ENCODE measurements at places on chromosomes 7 and 10.

DNA sequence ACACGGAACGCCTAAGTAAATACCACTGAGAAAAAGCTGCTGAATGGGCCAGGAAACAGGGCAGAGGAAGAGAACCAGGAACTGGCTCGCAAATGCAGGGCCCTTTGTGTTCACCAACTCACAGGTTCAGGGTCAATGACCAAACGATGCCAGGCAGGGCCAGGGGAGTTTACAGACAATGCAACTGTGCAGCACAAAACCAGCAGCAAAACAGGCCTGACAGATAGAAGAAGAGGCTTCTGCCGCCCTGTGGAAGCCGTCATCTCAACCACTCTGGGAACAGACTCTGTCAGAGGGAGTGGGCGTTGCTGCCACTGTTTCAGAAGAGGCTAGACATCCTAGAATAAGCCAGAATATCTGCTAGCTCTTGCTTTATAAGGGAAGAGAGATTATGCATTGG is 117.9 kb downstream of the KMT2E start:
- DNase-seq, result no peak

- no peak for DNase-seq
Observed at GRCh38 chr10:29648114-29648982, 13.6 kb upstream of the SVIL start.

DNA sequence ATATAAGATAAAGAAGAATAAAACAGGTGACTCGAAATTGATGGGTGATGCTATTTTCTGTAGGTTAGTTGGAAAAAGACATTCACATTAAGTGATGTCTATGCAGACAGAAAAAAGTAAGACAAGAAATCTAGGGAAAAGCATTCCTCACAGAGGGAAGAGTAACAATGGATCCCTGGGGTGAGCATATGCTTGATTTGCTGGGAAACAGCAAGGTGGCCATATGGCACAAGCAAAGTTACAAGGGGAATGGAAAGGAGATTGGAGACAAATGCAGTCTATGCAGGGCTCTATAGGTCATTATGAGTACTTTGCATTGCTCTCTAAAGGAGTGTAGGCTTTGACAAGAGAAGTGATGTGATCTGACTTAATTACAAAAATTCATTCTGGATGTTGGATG is 90.9 kb upstream of the ZNF804B start:
- DNase-seq, result no peak

DNA sequence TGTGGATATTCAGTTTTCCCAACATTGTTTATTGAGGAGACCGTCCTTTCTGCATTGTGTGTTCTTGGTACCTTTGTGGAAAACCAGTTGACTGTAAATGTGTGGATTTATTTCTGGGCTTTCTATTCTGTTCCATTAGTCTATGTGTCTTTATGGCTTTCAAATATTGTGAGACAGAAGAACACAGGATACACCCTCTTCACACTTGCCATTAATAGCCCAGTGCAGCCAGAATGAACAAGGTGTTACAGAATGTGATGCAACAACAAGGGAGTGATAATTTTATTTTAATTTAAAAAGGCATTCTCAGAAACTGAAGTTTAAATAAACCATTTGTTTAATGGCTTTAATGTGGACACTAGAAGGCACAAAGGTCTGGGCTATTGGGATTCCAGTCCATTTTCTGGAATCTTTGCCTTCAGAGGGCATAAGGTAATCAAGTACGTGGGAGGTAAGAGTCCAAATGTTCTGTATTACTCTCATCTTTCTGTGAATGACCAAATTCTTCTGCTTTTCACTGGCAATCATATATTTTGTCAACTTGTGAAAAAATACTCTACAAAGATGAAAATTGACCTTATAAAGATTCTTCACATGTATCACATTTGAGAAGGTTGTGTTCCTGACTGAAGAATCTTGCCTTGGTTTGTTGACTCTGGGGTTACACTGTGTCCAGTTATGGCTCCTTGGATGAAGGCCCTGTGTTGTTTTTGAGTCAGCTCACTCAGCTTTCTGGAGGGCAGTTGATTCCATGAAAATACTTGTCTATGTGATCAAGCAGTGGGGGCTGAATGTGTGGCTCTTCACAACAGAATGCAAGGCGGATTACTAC is 962.7 kb downstream of the LRMDA start:
- DNase-seq, result no peak

DNA sequence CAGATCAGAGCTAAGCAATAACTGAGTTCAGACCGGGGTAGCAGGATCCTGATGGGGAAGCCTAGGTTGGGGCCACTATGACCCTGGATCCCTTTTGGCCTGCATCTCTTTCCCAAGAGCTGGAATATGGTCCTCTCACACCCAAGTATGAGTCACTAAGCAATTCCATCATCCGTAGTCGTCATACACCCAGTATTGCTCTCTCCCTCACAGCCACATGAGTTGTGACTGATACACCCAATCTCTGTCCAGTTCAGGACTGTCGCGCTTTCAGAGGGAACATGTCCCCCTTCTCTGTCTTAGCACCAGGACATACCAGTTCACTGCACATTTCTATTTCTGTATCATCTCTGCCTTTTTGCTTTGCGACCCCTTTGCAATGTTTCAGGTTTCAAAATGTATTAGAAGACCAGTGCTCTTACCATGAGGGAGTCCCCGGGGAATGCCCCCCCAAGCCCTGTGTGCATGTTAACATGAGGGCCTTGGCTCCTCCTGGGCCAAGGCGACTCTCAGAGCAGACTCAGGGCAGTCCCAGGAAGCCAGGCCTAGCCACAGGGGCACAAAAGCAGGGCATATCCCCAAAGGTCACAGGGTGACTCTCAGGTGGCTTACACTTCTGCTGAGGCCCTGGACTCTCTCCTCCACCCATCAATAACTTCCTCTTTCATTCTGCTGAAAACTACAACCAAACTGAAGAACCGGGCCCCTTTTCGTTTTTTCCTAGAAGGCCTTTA is 75.3 kb upstream of the SAMD8 start:
- DNase-seq, result peak; percentile 53

DNA sequence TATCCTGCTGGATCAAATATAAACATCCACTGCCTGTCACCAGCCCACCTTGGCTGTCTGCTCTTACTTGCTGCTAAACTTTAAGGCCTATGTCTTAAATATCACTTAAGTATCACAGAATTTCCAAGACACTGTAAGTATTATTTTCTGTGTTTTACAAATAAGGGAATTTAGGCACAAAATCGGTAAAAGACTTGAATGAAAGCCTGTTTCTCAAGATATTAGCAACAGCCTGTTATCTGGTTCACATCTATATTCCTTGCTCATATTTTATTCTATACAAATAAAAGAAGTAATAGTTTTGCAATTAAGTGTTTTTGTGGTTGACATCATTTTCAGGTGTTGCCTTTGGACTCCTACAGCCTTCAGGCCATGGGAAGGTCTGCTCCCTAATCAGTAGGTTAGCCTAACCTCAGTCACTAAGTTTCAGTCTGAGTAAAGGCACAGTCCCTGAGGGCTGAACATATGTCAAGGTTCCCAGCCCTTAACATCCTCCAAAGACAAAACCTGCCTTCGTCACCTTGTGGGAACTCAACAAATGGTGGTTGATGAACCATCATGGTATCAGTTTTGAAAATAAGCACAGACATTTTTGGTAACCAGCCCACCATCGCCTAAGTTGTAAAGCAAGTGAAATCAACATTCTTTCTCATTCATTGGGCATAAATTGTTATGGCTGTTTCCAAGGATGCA is 127.1 kb downstream of the CREB5 start:
- no peak for DNase-seq

DNA sequence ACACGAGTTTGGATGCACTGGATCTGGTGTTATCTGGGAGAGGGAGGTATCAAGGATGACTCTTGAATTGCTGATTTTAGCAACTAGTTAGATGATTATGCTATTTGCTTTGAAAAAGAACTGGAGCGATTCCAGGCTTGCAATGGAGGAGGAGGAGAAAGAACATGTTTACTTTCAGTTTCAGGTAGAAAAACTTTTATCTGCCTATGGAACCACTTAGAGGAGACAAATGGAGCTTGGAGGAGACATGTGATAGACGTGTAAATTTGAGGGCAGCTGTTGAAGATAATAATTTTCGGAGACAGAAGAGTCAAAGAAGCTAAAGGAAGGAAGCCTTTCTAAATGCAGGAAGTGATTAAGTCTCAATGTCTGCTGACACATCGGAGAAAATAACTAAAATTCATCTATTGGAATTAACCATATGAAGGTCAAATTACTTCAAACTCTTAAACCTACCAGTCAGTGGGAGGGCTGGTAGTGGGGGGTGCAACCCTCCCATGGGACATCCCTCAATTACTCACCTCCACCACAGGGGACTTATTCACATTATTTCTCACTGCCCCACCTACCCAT is 56.4 kb upstream of the GNAI1 start:
- DNase-seq, result peak; percentile 23

- DNase-seq, result no peak
Observed at GRCh38 chr7:44617225-44617890, 10.9 kb downstream of the OGDH start.

- DNase-seq, result no peak
Observed at GRCh38 chr7:134084488-134085144, 42.5 kb upstream of the LRGUK start.

- peak; percentile 45 for DNase-seq
Observed at GRCh38 chr10:117373823-117374505, 1.3 kb downstream of the PDZD8 start.

DNA sequence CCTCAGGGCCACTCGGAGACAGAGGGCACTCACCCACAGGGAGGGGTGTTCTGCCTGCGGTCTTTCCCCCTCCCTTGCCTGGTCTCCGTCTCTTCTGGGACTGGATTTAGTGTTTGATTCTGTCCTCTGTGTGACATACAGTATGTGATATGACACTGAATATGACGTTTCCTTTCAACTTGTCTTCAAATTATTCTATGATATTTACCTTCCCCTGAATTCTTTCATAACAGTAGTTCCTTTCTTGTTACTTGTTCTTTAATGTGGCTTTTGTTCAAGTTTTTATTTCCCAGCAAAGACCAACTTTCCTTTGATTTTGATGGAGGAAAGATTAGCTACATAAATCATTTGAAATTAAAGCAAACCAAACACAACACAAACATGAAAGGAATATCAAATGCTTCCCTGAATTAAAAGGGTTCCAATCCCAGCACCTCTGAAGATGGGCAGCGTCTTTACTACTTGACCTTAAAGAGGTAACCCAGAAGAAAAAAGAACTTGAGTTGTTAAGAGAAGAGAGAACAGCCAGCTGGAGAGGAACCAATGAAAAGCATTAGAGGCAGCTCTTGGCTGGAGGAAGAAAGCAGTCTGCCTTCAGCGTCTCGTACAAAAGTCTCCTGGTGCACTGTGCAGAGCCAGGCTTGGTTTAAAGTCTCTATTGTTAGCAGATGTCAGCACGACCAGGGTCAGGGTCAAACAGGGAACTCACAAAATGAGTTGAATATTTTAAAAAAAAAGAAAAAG is 18.3 kb upstream of the RHEB start:
- DNase-seq, result no peak

DNA sequence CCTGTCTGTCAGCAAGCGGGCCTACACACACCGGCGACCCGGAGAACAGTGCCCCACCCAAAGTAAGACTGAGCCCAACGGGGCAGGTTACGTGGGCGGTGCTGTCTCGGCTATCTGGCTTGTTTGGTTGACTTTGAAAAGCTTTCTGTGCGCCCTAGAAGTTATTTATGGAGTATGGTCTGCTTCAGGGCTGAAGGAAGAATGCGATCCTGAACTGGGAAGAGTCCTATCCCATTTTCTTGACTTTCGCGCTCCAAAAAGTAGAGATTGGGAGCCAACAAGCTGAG is 1.5 kb downstream of the INA start:
- DNase-seq, result no peak

GRCh38 chr7:102220960-102221800 is 65.5 kb upstream of the SH2B2 start:
- DNase-seq, result peak; percentile 84
